ENCODE measurements at places on chromosomes 5 and 9.

DNA sequence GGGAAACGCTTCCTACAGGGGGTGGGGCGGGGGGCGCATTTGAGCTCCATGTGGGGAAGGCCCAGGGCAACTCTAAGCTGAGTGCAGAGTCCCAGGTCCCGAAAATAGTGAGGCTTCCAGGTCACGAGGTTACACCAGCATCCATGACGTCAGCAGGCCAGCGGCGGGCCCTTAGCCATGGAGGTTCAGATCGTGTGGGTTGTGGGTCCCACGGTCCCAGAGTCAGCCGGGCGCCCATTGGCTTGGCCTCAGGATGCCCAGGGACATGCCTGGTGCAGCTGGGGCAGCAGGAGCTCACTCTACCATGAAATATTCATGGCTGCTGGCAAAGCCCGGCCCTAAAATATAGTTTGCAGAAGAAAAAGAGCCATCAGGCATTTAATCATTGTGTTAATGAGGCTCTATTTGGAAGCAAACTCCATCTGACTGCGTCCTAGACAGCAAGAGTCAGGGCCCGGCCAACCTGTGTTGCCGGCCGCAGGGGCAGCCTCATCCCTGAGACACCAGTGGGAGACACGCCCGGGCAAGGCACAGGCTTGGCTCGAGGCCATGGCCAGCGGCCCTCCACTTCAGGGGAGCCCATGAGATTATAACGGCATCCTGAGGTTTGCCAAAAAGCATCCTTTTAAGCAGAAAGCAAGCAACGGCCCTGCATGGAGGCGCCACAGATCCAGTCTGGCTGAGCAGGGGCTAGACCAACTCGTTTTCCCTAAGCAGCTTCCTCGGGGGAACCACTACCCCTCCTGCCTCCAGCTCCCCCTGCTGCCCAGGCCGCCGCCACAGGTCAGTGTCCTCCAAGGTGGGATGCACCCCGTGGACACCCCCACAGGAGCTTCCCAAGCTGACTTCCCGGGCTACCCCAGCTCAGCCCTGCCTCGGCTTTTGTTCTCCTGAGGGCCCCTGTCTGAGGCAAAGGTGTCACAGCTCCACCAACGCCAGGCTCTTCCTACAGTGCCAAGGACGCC lies 108.9 kb upstream of the PPP1R26 start:
- no peak for DNase-seq

DNA sequence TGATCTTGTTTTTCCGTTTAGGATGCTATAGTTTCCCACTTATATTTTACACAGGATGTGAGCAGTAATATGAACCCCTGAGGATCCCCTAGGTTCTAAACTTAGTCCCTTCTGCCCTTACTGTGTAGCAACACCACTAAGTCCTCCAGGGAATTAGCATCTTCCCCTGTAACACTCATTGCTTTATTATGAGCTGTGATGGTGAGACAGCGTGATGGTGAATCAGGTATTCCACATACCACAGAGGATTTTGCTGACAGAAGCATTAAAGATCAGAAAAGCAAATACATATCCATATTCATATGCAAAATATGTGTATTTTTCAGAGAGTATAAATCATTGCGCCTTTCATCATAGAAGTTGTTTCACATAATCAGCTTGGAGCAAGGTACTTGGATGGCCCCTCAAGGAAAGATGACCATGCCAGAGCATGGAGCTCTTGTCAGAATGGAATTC lies 317.0 kb downstream of the ICE1 start:
- no peak for DNase-seq

DNA sequence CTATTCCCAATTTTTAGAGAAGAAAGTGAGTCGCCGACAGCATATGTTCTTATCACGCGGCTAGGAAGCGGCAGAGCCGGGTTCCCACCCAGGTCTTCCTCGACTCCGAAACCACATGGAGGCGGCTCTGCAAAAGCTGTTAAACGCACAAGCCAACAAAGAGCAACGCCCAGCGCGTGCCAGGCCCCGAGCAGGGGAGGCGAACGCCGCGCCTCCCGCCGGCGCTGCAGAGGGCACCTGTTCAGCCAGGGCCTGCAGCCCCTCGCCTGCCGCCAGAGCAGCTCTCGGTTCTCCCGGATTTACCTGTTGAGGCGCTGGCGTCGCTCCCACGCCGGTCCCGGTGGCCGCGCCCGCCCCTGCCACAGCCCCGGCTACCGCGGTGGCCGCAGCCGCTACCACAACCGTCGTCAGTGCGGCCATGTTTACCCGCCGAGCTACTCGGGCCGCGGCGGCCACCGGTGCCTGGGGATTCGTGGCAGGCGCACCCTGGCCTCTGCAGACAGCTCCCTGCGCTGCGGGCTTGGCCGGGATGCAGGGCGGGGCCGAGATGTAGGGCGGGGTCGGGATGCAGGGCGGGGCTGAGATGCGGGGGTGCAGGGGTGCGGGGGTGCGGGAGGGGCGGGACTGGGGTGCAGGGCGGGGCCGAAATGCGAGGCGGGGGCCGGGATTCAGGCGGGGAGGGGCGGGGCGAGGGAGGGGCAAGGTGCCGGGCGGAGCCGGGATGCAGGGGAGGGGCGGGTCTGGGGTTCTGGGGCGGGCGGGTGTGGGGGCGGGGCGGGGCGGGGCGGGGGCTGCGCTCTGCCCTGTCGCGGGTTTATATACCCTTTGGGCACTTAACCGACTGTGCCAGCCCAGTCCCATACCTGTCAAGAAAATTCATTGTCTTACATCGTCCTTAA lies at the start of gene CCDC112:
CCDC112 (minus strand) TSS at position 531 of the 899 bp plus-strand sequence; CDS start at position 420, 111 bp downstream.
- peak; percentile 60 for DNase-seq

DNA sequence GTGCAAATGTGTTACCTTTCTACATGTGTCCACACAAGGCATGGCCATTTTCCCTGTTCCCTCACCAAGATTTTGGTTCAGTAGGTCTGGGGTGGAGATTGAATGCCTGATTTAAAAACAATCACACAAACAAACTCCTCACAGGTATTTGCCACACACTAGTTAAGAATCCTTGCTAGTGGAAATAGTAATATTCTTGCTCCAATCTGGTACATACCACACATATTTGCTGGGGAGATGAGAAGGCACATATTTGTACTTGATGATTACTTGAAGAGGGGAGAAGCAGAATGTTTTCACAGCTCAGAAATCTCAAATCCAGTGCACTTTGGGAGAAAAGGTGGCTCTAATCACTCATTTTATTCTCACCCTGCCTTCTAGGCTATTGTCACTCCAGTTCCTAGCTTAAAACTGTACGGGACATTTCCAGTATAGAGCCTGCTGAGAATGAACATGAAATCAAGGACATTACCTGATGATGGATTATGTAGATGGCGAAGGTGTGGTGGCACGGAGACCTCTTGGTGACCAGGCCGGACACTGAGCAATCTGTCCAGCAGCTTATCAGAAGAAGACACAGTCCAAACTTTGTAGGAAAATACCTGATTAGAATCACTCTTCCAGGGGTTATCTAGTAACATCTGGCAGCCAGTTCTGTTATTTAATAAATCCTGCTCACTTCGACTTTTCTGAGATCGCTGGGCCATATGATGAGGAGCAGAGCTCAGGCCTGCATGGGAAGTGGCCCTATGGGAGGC lies 116.1 kb upstream of the IL6ST start:
- DNase-seq, result no peak

DNA sequence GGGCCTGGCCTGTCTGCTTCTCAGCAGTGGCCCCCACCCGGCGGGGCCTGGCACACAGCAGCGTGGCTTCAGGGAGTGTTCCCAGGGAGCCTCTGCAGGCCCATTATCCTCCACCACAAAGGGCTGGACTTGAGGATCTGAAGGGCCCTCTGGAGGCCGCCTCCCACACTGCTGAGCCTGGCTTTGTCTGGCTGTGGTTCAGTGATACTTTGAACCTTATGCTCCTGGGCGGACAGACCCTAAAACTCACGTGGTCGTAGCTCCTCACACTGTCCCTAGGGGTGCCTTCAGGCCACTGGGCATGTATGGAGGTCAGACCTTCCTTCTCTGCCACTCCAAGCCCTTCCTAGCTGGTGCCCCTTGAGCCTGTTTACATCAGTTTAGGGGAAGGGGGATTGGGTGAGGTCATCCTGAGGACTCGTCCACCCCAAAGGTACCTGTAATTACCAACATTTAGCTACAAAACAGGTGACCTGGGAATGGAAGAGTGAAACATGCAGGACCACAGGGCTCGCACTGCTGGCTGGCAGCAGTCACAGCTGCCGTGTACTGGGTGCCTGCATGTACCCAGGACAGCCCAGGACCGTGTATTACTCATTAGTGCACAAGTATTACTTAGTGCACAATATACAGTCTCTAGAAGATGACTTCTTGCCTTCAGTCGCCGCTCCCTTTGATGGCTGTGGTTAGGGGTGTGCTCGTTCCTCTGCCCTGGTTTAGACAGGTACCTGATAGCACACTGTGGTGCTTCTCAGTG lies 8.5 kb downstream of the GRHPR start:
- no peak for DNase-seq

DNA sequence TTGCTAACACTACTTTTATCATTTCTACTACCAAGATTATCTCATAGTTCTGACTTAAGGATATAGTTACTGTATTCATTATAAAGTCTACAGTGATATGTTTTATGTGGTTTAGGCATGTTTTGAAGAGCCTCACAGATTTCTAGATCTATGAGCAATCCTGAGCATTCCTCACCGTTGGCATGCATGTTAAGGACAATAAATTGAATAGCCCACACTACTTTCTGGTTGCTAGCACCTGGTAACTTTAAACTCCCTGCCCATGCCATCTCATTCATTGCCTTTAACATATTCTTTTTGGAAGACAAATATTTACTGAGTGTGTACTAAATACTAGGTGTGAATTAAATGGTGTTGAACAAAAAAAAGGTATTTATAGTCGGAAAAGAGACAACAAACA lies 868.1 kb upstream of the CDH9 start:
- DNase-seq, result no peak

- DNase-seq, result no peak
These were observed 438 bp downstream of the NSUN2 start for GRCh38 chr5:6632324-6632887.

DNA sequence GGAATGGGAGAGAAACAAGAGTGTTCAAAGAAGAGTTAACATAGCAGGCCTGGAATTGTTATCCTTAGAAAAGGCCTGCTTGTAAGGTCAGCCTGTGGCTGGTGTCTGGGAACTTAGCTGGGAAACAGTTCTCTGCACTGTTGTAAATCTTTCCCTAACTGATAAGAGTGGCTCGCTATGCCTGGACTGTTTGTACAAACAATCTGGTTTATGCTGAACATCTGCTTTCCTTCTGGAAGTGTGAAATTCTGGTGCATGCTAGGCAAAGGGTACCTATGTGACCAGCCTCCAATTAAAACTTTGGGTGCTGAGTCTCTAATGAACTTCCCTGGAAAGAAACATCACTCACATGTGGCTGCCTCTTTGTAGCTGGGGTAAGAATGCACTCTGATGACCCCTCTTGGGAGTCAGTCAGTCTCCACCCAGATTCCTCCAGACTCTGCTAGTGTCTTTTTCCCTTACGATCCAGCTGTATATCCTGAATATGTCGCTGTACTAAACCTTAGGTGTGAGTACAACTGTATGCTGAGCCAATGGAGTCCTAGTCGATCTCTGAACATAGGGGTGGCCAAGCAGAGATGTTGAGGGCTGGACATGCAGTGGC lies 16.5 kb downstream of the SPARC start:
- no peak for DNase-seq

DNA sequence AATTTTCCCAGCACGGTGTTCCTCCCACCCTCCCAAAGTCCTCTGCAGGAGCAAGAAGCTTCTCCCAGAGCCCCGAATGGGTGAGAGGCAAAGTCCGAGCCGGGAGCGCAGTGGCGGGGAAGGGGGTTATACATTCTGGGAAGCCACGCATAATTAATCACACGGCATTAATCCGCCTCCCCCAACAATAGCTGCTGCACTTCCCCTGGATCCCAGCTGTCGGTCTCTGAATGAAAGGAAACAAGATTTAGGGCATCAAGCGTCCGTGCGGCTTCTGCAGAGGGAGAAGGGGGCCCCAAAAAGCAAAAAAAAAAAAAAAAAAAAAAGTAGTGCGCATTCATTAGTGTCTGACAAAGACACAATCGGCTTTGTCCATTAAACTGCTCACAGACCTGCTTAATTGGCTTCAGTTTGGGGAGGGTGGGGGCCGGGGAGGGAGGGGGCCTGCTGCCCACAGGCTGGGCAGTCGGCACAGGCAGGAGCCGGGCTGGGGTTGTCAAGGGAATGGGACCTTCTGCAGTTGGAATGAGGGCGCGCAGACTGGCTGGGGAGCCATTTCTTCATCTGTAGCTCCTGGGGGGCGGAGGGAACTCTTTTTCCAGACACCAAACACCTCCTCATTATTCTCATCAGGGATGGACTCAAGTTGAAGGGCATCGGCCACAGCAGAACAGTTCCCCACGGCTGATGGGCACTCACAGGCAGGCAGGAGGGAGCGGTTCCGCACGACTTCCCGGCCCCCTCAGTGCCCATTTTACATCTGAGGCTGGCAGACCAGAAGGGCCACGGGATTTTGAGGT lies 3.4 kb downstream of the NOTCH1 start:
- no peak for DNase-seq

GRCh38 chr5:12330993-12331588 lies 426.8 kb upstream of the CTNND2 start:
- no peak for DNase-seq

- no peak for DNase-seq
These were observed 312.8 kb downstream of the NDUFS4 start for GRCh38 chr5:53873235-53873634.

GRCh38 chr5:127909066-127909465 lies 174.5 kb upstream of the SLC12A2 start:
- DNase-seq, result no peak

DNA sequence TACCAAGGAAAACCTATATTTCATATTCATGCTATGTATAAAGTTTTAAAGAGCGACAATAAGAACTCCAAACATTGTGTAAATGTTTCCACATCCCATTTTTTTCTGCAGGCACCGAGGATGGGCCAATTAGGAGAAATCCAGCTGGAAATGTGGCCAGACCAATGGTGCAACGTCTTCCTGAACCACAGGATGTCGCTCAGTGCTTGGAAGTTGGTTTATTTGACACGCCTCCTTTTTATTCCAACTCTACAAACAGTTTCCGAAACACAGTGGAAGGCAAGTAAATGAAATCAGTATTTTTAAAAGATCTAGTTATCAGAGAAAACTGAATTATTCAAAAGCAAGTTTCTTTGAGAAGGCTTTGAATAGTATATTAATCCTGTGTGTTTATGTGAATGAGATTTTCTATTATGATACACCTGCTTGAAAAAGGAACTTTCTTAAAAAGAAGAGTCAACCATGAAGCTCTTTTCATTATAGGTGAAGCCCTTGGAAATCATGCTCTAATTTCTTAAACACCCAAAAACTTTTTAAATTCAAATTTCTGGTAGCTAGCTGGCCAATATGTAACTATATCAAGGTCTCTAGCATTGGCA lies 9.1 kb downstream of the TYRP1 start:
- DNase-seq, result no peak

DNA sequence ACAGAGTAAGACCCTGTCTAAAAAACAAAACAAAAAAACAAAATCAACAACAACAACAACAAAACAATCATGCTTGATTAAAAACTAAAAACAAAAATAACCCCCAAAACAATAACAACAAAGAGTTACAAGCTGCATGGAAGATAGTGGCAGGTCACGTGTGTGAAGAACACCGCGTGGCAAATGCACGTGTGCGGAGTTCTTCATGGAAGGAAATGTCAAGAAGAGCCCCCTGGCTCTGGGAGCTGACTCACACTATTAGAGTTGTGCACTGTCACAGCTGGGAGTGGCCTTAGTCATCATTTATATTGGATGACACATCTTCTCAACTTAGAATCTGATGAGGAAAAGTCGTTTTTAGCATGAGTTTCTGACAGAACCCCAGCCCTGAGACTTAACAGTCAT lies 110.5 kb downstream of the JMY start:
- DNase-seq, result no peak

GRCh38 chr5:171898879-171899278 lies 107.6 kb downstream of the FBXW11 start:
- no peak for DNase-seq

GRCh38 chr5:179378441-179379271 lies 33.4 kb upstream of the ADAMTS2 start:
- DNase-seq, result no peak

Measured in stimulated activated naive CD8-positive, alpha-beta T cell treated with anti-CD3 and anti-CD28 coated beads, Interleukin-15, amount 100 ng/mL, for 72 hours (primary cell).